ENCODE measurements at places on chromosomes 3 and 15.

GRCh38 chr3:112020674-112021085 is 13.9 kb upstream of the TMPRSS7 start:
- no peaks in the 10 kb centered on the region for H3K36me3 ChIP-seq
- no peak overlapping the region for H3K27ac ChIP-seq
- no peak for DNase-seq
- H3K4me3 ChIP-seq, result no peak overlapping the region

DNA sequence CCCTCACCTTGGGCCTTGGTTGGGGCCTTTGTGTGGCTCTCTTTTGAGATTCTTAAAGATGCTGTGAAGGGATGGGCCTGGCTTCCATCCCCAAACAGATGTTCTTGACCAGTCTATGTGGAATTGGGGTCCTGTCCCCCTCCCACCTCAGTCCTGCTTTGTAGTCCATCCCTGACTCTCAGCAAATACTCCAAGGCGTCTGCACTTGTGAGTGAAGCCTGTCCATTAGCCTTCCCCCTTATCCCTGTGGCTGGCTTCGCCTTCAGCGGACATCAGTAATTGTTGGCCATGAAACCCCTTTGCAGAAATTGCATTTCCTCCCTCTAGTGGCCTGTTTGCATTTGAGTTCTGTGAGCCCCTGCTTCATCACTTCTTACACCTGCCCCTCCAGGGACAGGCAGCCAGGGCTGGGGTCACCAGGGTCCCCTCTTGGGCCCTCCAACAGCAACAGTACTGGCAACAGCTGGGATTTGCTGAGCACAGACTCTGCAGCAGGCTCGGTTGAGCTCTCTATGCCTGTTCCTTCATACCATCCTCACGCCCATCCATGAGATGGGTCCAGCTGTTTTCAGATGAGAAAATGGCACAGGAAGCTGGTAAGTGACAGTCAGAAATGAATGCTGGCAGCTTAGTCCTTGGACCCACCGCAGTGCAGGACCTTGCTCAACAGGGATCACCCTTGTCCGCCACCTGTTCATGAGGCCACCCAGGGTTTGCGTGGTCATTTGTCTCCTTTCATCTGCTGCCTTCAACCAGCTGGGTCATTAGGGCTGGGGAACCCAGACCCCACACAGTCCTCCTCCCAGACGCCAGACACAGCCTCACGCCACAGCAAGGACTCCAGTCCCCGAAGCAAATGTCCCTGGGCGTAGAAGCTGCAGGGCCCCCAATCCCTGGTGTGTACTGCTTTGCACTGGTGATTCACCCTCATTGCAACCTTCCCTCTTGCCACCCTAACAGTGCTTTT is 8.9 kb upstream of the LRRK1 start:
- no peak overlapping the region for H3K4me3 ChIP-seq
- no peak overlapping the region for H3K27ac ChIP-seq
- no peaks in the 10 kb centered on the region for H3K4me1 ChIP-seq
- no peaks in the 10 kb centered on the region for H3K36me3 ChIP-seq
- no peak for DNase-seq

DNA sequence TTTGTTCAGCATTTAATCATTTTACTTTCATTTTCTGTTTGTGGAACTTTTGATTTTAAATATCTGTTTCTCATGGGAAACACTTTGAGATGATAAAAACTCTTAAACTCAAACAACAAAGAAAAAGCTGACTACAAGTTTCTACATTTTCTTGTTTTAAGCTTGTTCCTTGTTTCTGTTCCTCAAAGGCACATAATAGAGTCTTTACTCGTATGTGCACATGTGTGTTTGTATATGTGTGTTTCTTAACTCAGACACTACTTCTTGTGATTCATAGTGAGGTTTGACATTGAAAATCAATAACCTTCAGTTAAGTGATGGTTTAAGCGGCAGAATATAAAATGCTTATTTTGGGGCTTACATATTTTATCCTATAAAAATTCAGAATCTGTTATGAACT is 786.7 kb upstream of the EPHA6 start:
- H3K36me3 ChIP-seq, result no peaks in the 10 kb centered on the region
- H3K4me3 ChIP-seq, result no peak overlapping the region
- DNase-seq, result no peak
- H3K27me3 ChIP-seq, result no peaks in the 10 kb centered on the region

DNA sequence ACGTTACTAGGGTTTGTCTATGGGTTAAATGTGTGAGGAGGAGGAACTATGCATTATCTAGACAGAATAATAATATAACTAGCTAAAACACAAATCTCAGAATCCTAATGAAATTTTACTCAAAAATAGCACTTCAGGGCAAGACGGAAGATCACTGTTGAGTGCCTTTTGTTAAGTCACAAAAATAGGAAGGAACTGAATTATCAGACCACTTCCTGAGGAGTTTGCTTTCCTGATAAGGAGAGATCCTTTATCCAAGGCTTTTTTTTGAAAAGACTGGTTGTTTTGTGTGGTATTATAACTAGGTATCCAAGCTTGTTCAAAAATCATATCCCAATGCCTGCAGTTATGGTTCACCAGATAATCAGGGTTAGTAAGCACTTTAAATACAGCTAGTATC is 34.6 kb downstream of the NR2E3 start:
- no peak overlapping the region for H3K27ac ChIP-seq
- peaks cover 23% of the 10 kb centered on the region for H3K36me3 ChIP-seq
- H3K4me1 ChIP-seq, result no peaks in the 10 kb centered on the region
- no peak for DNase-seq

DNA sequence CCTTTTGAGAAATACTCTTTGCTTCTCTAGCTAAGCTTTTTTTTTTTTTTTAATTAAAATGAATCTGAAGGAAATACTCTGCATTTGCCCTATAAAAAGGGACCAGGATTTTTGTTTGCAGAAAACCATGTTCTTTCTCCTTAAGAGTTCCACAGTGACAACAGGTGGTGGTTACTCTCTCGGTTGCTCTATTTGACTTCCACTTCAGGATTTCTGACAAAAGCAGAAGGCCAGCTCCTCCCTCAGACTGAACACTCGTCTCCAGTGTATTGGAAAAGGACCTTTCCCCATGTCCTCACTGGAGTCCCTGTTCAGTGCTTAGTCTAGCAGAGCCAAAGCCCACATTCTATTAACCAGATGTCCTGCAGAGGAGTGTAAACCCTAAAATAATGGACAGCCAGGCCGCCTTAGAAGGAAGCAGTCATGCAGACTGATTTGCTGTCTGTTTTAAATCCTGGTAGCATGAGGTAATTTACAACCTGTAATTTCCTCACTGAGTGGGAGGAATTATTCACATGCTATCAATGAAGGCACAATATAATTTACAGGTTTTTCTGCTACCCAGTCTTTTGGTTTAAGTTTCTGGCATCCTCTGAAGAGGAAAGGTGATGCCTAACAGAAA is 599.3 kb downstream of the PYDC2 start:
- H3K27ac ChIP-seq, result no peak overlapping the region
- H3K4me3 ChIP-seq, result no peak overlapping the region
- H3K36me3 ChIP-seq, result no peaks in the 10 kb centered on the region
- no peaks in the 10 kb centered on the region for H3K27me3 ChIP-seq

DNA sequence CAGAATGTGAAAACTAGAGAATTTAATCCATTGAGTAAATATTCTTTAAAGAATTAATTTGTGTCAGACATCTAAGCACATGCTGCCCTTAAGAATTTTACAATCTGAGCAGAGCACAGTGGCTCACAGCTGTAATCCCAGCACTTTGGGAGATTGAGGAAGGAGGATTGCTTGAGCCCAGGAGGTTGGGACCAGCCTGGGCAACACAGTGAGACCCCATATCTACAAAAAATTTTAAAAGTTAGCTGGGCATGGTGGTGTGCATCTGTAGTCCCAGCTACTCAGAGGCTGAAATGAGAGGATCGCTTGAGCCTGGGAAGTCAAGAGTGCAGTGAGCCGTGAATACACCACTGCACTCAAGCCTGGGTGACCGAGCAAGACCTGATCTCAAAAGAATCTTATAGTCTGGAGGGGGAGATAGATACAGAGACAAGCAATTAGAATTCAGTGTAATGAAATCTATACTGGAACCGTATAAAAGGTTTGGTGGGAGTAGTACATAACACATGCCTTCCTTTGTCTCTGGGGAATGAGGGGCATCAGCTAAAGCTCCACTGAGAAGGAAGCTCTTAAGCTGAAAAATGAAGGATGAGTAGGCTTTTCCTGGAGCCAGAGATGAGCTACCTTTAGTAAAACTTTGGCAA is 21.2 kb downstream of the ATP11B start:
- H3K4me3 ChIP-seq, result no peak overlapping the region
- H3K36me3 ChIP-seq, result no peaks in the 10 kb centered on the region
- H3K27ac ChIP-seq, result no peak overlapping the region

GRCh38 chr15:73078722-73079121 is 26.5 kb downstream of the NEO1 start:
- no peak overlapping the region for H3K27ac ChIP-seq
- H3K36me3 ChIP-seq, result no peaks in the 10 kb centered on the region
- H3K4me1 ChIP-seq, result no peaks in the 10 kb centered on the region

GRCh38 chr3:72432246-72432645 is 416.0 kb downstream of the SHQ1 start:
- no peak overlapping the region for H3K27ac ChIP-seq
- H3K4me1 ChIP-seq, result peaks cover 8% of the 10 kb centered on the region

- no peak overlapping the region for H3K4me3 ChIP-seq
- no peaks in the 10 kb centered on the region for H3K4me1 ChIP-seq
- no peaks in the 10 kb centered on the region for H3K27me3 ChIP-seq
- no peak for DNase-seq
- H3K36me3 ChIP-seq, result no peaks in the 10 kb centered on the region
- no peak overlapping the region for H3K27ac ChIP-seq
These were observed 42.7 kb downstream of the METTL6 start for GRCh38 chr3:15384510-15385237.

DNA sequence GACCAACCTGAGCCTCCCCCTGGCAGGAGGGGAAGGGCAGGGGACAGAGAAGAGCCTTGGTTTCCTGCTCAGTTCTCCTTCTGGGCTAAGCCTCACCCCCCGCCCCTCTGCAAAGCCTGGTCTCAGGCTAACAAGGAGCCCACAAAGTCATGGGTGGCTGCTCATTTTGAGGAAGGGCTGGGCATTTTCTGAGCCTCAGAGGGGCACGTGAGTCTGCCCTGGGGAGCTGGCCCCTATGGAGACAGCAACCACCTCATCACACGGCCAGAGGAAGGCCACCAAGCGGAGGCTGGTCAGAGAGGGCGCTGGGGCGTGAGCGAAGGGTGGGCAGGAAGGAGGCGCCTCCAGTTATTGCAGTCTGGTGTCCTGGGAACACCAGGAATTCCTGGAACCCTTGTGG is 18.7 kb downstream of the ABTB1 start:
- H3K4me1 ChIP-seq, result no peaks in the 10 kb centered on the region
- DNase-seq, result no peak
- H3K36me3 ChIP-seq, result no peaks in the 10 kb centered on the region
- H3K27ac ChIP-seq, result no peak overlapping the region
- no peak overlapping the region for H3K4me3 ChIP-seq
- H3K27me3 ChIP-seq, result no peaks in the 10 kb centered on the region

GRCh38 chr15:88607951-88608350 is 13.2 kb upstream of the AEN start:
- H3K4me1 ChIP-seq, result peaks cover 17% of the 10 kb centered on the region
- H3K4me3 ChIP-seq, result no peak overlapping the region
- H3K36me3 ChIP-seq, result no peaks in the 10 kb centered on the region
- no peak for DNase-seq

DNA sequence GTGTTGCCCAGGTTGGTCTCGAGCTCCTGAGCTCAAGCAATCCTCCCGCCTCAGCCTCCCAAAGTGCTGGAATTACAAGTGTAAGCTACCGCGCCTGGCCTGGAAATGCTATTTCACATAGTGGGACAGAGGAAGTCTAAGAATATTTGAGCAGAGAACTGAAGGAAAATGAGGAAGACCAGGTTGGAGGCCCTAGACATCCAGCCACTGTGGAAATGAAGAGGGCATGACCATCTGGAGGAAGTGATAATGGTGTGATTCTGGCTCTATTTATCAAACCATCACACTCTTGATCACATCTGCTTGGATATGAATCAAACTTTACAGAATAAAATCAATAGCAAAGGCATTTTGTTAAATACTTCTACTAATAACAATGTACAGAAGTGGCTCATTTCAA is 65.9 kb upstream of the ARHGEF3 start:
- H3K4me3 ChIP-seq, result no peak overlapping the region
- no peaks in the 10 kb centered on the region for H3K27me3 ChIP-seq
- H3K36me3 ChIP-seq, result no peaks in the 10 kb centered on the region
- H3K4me1 ChIP-seq, result peaks cover 3% of the 10 kb centered on the region

- H3K27ac ChIP-seq, result no peak overlapping the region
- H3K4me3 ChIP-seq, result no peak overlapping the region
- no peak for DNase-seq
- no peaks in the 10 kb centered on the region for H3K27me3 ChIP-seq
- no peaks in the 10 kb centered on the region for H3K36me3 ChIP-seq
These were observed 101.6 kb downstream of the APBA2 start for GRCh38 chr15:28987337-28987736.

GRCh38 chr3:28950614-28951013 is 330.3 kb upstream of the RBMS3 start:
- no peak overlapping the region for H3K4me3 ChIP-seq
- H3K36me3 ChIP-seq, result no peaks in the 10 kb centered on the region
- H3K27me3 ChIP-seq, result no peaks in the 10 kb centered on the region

DNA sequence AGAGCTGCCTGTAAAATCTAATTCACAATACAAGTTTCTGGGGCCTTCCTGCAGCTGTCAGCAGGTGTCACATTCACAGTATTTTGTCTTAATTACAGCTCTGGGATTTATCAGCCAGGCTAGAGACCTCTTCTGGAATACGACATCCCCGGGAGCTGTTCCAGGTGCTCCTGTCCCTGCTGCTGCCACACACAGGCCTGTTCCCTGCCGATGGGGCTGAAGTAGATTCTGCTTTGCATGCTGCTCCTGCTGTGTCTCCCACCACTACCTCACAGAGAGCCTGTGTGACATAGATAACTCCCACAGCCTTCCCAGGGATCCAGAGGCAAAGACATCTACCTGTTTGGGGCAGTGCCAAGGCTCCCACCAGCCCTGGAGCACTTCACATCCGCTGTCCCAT is 20.4 kb downstream of the COLQ start:
- H3K4me3 ChIP-seq, result no peak overlapping the region
- no peaks in the 10 kb centered on the region for H3K27me3 ChIP-seq
- DNase-seq, result no peak

DNA sequence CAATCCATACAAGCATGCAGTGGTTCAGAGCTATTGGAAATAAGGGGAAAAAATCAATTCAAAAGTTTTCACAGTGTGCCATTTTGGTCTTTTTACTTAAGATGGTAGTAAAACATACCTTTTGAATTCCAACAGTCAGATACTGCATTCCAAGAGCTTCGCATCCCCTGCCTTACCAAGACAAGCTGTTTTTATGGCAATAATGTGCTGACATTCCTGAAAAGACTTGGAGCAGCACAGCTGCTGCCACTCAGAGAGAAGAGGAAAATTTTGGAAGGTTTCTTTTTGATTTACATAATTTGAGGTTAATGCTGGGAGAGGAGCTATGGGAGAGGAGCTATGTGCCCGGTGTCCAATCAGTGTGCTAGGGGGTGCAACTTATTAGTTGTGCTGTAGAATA is 148.3 kb downstream of the FEZF2 start:
- H3K4me1 ChIP-seq, result no peaks in the 10 kb centered on the region
- no peak for DNase-seq
- no peak overlapping the region for H3K4me3 ChIP-seq

Data from CD4-positive, CD25-positive, alpha-beta regulatory T cell (primary cell).